IMR-90 (cell line): ENCODE measurements at places on chromosomes 4 and X. TPM values are rescaled to one million over a fixed set of nuclear protein-coding genes. Genes with fewer than 3 reads are reported as not detected.

DNA sequence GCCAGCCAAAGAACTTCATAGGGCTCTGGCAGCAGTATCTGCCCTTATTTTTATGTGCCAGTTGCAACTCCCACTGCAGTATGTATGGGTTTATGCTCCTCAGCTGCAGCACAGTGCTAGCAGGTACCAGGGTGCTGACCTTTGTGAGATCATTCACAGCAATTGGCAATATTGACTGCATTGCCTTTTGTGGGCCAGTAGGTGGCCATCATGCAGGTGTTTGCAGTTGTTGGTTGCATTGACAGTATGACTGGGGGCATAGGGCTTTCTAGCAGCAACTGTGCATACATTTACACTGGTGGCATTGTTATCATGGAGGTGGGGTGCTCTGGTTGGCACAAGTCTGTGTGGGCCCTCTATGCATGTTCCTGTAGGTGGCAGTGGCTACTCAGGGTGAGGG lies 42.5 kb downstream of the FAAH2 start:
- no peak for DNase-seq

GRCh38 chr4:135120195-135120594 lies 918.6 kb upstream of the PABPC4L start:
- peak; percentile 19 for DNase-seq

- DNase-seq, result no peak
Measured at GRCh38 chr4:31592293-31592692, 872.1 kb downstream of the PCDH7 start.

- no peak for DNase-seq
Measured at GRCh38 chr4:25020236-25020635, 10.5 kb downstream of the LGI2 start.

DNA sequence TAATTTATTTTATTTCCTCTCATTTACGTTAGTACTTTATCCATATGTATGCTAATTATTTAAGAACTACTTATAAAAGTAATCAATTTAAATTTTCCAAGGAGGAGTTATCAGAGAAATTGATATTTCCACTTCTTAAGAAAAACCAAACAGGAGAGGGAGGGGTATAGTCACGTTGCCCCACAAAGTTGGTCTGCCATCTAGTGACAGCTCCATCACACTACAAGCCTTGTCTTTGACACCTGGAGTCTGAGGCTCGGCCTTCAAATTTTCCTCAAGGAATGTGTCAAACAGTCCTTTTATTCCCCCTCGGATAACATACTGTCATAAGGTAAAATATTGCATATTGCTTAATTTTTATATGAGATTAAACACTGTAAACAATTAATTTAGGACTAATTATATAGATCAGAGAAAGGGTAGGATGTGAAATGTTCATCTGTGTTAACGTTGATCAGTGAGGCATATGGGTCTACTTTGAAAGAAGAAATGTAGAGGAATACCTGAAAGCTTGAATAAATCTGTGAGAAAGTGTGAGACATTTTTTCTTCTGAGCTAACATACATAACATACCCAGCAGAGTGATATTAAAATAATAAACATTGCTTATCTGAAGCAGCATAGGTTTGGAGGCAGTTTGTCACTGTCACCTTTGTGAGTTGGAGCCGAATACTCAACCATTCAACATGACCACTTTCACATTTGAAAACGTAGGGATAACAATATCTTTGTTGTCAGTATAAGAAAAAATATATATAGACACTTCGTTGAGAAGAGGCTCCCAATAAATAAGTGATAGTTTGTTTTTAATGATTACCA lies 114.4 kb downstream of the GLRA3 start:
- peak; percentile 7 for DNase-seq

DNA sequence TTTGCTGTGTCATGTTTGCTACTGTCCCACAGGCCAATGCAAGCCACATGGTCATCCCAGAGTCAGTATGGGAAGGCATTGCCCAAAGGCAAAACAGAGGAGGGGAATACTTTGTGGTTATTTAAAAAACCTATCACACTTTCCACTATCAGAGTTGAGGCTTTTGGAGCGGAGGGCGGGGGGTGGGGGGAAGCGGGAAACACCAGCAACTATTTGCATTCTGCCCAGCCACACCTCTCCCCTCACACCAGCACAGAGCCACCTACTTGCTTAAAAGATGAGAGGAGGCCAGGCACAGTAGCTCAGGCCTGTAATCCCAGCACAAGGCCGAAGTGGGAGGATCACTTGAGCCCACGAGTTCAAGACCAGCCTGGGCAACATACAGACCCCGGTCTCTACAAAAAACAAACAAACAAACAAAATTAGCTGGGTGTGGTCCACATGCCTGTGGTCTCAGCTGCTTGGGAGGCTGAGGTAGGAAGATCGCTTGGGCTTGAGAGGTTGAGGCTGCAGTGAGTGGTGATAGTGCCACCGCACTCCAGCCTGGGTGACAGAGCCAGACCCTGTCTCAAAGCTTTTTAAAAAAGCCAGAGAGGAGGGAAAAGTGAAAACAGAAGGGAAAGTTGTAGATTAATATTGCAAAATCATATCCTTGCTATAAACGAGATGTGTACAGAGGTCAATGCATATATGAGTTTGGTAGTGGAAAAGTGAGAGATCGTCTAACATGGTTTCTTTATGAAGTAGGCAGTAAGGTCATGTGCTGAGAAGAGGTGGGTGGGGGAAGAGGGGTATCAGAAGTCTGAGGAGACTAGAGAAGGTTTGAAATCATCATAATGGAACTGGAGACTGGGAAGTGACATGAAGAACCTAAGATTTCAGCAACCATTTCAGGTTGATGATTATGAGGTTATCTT lies 1.9 kb upstream of the CHST7 start:
- no peak for DNase-seq

XK gene
- under 0.01 TPM in 2 replicates for total RNA-seq

GSPT2 gene
- 5.9 and 8.3 TPM in 2 replicates for total RNA-seq

KLB gene
- total RNA-seq, result not detected in 2 replicates
